Effector CD8-positive, alpha-beta T cell (primary cell): ENCODE measurements at places on chromosomes 7 and 10.

- no peak for DNase-seq
These were observed 9.7 kb downstream of the CFAP46 start for GRCh38 chr10:132932461-132933307.

- DNase-seq, result no peak
These were observed 164.6 kb downstream of the PKD1L1 start for GRCh38 chr7:47783456-47784223.

DNA sequence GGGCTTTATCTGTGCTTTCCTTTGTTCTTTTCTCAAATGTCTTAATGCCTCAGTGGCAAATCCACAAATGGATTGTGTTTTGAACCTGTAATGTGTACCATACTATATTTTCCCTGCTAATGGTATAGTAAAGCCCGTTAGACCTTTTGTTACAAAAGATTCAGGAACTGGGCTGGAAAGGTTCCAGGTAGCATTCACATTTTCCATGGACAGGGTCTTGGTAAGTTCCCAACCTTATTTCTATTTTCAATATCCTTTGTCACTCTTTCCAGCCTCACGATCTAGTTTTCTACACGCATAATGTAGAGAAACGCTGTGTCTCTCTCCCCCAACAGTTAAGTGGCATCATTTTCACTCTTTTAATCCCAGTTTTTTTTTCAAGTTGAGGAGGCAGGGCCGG is 153.0 kb downstream of the PLCE1 start:
- no peak for DNase-seq

GRCh38 chr7:143877098-143877497 is 24.9 kb downstream of the TCAF1 start:
- DNase-seq, result no peak

- no peak for DNase-seq
These were observed at the start of gene KLF6 for GRCh38 chr10:3784510-3785250. Gene KLF6 (minus strand): TSS chr10:3785209. CDS start chr10:3785014, 195 bp downstream.

DNA sequence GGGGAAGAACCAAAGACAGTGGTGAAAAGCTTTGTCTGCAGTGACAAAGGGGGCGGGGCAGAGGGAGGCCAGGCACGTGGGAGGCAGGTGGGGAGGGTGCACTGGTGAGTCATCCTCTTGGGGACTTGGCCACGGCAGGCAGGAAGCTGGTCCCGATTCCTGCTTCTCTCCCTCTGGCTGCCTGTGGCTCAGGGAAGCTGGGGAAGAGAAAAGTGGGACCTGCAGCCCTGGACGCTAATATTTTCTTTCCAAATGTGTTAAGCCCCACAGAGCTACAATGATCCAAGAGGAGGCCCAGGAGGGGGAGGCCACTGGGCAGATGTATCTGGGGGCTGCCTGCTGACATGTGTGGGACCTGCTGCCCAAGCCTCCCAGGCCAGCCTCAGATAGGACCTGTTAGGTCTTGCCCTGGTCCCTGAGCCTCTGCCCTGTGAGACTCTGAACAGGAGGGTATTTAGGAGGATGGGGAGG is 231.8 kb downstream of the KCNMA1 start:
- DNase-seq, result no peak

DNA sequence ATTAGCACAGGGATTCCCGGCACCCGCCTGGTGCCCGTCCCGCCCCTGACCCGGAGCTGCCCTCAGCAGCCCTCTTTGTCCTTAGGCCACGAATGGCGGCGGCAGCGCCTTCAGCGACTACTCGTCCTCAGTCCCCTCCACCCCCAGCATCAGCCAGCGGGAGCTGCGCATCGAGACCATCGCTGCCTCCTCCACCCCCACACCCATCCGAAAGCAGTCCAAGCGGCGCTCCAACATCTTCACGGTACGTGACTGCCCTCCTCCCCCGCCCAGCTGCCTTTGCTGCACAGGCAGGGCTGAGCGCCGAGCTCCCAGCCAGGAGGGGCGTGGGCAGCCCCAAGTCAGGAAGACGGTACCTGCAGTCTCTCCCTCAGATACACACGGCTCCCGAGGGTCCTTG is 33.6 kb downstream of the AGAP3 start:
- no peak for DNase-seq

DNA sequence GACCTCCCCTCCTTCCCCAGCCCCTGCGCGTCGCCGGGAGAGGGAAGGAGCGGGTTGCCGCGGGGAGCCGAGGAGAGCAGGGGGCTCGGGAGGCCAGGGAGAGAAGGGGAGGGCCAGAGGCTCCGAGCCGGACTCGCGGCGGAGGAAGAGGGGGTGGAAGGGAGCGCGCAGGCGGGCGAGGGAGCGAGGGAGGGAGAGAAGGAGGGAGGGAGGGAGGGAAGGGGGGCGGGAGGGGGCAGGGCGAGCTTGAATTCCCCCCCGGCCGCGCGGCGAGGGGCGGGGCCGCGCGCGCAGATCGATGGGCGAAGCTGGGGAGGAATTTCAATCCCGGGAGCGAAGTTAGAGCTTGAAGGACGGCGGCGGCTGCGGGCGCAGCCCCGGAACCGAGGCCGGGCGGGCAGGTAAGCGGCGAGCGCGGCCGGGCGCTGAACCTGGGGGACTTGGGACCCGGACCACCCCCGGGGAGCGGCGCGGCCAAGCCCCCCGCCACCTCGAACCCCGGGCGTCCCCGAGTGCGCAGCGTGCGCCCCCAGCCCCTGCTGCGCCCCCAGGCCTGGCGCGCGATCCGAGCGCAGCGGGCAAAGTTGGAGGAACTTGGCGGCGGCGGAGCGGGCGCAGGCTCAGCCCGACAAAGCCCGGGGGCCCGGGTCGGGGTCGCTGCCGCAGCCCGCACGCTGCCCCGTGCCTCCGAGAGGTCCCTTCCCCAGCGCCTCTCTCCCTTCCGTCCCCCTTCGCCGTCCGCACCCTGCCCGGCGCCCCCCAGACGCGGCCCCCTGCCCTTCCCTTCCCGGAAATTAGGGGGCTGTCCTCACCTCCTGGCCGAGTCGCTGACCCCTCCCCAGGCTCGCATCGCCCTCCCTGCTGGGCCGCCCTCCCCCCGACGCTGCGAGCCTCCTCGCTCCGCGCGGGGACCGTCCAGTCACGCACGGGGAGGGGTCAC is at the start of gene ELFN1:
TSS of gene ELFN1 (plus strand) at position 324 of the 940 bp plus-strand sequence. CDS start 74,320 bp downstream, outside the sequence.
- no peak for DNase-seq

GRCh38 chr7:64277630-64278029 is 36.1 kb upstream of the ZNF736 start:
- no peak for DNase-seq

DNA sequence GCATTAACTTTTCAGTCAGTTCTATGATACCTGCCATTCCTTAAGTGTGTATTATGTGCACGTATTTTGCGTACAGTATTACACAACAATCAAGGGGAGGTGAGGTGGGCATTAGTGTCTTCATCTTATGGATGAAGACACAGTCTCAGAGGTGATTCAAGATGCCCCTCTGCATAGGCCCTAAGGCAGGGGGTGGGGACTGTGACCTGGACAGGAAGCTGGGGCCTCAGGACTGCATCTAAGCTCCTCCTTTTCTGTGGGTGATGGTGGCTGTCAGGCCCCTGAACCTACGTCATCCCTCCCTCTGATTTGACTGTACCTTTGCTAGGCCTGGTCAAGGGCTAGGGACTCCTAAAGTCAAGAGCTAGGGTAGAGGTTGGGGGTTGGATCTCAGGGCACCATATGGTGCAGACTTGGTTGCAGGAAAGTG is 38.9 kb downstream of the HK1 start:
- no peak for DNase-seq

DNA sequence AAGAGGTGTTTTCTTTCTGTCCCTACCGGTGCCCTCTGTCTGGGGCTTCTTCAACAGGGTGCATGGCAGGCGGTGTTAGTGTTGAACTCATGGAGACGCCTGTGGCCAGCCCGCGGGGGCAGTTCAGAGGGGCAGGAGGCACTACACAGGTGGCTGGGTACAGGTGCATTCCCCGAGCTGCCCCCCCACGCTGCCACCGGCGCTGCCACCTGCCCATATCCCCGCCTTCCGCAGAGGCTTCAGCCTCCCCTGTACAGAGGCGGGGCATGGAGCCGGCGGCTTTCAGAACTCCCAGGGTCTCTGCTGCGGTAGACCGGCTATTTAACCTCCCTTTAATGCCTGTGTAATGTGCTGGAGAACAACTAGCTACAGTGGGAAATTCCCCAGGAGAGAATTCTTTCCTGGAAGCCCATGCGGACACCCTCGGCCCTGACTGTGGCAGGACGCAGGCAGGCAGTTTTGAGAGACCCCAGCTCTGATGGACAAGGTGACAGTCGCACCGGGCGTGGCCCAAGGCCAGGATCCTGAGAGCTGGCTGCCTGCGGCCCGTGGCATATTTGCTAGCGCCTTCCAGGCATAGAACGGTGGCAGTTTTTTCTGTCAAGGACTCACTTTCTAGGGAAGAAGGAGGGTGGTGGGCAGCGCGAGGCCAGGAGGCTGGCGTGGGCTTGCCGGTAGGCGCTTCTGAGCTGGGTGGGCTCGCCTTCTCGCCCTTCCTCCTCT is 53.7 kb upstream of the ZNF32 start:
- no peak for DNase-seq

- DNase-seq, result no peak
These were observed 30.7 kb downstream of the ELFN1 start for GRCh38 chr7:1700536-1701333.

GRCh38 chr10:30041196-30042105 is 17.9 kb downstream of the JCAD start:
- DNase-seq, result no peak

DNA sequence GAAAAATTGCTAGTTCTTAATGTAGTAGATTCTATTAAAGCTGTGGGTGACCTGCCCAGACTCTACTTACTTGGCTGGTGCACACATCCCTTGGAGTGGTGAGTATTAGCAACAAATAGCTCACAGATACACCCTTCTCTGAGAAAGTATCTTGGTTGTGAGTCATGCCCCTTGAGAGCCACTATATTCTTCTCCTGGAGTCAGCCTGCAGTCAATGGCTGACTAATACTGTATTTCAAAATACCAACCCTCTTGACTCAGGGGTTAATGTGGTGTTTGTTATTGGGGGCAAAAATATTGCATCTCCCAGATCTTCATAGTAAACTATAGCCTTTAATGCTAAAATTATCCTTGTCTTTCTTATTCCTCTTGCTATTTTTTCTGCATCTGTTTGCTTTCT is 354.9 kb downstream of the BMPER start:
- DNase-seq, result no peak

GRCh38 chr7:296373-296945 is 6.5 kb downstream of the FOXL3 start:
- DNase-seq, result no peak

GRCh38 chr7:81469869-81470723 is 299.8 kb downstream of the HGF start:
- DNase-seq, result no peak

GRCh38 chr10:116961406-116962251 is 43.4 kb downstream of the SHTN1 start:
- DNase-seq, result no peak

DNA sequence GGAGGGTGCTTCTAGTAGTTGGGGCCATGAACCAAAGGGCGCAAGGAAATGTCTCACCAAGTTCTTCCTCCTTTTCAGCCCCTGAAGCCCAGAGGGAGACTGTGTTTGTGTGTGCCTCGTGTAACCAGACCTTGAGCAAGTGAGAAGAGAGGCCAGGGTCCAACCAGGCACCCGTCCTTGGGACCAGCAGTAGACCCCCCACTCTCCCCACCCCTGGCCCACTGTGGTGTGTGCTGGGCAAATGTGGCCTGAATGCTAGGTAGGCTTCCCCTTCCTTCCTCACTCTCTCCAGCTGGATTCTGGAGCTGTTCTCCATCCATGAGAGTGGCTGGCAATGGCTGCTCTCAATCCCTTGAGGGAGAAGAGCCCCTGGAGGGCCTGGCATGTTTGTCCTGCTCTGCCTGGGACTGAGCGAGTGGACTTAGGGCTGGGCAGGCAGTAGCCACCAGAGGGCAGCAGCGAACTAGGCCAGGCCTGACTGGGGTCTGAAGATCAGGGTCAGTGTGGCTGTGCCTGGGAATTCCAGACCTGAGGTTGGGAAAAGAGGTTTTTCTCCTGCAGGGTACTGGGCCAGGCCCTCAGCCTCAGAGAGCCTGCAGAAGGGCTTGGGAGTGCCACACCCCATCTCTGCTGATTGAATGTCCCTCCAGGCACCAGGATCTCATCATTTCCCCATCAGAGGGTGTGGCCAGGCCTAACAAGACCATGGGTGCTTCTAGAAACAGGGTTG is 12.5 kb downstream of the SFRP5 start:
- peak; percentile 29 for DNase-seq

GRCh38 chr7:110129159-110129558 is 961.8 kb upstream of the LRRN3 start:
- DNase-seq, result no peak

DNA sequence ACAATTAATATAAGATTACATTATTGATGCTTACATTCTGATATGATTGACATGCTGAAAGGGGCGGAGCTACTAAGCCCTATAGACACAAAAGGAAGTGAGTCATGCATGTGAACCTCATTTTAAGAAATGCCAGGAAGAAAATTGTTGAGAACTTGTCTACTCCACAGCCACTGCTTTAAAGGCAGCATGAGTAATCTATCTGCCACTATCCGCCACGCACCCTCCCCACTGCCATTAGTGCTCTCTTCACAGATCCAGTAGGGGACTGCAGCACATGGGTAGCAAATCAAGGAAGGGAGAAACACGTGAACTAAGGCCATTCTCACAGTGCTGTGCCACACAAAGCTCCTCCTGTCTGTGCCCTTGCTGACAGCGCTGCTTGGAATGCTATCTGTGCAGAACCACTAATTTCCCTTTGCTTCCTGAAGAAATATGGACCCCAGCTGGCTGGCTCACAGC is 524.8 kb downstream of the GRM8 start:
- no peak for DNase-seq

DNA sequence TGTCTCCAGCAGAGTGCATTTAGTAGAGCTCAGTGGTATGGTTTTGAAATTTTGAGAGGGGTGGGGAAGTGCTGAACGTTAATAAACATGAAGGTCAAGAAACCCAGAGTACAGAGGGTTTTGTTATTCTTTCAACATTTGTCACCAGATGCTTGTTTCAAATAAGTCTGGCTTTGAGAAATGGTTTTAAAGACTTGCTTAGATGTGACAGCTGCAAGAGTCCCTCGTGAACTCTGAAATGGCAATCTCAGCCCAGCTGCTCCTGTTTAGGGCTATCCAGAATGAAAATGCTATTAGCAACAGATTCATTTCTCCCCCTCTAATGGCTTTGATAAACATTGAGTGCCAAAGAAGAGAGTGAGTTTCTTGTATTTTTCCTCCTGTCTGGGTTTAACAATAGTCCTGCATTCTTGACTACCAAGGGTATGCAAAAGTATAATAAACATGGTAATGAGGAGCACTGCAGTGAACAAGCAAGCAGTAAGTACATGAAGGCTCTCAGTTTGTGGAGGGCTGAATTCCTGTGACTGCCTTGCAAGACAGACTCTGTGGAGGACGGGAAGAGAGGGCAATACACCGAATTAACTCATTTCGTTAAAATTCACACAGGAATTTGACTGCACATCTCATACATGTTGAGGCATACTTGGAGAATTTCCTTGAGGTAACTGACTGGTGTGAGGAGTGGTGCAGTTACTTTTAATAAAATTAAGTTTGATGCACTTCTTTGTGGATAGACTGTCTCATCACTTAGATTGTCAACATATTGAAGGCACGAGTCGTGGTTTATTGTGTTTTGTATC is 490.9 kb downstream of the REEP3 start:
- DNase-seq, result no peak
